ENCODE measurements at places on chromosomes 6 and 20. TPM values are rescaled to one million over a fixed set of nuclear protein-coding genes. Genes with fewer than 3 reads are reported as not detected.

Gene FAM83B
- 21.1 TPM for total RNA-seq

Gene SGK2
- total RNA-seq = 6.6 TPM

Gene TBXT
- not detected for total RNA-seq

Gene PSORS1C2
- total RNA-seq = not detected

Gene RIMS1
- 3.4 TPM for total RNA-seq

Gene NMBR
- not detected for total RNA-seq

DNA sequence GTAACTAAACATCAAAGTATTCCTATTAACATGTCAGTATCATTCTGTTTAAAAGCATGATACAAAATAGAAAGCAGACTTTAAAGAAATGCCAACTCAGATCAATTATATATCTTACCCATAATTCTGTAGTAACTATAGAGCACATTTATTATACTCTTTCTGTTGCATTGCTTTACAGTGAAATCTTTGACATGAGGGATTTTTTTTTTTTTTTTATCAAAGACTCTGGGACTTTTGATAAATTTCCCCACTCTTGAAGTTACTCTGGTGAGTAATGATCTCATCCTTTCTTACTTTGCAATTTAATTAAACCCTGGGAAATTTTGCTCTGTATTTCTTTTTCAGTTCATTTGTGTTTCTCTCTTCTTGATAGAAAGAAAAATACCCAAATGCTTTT is 17.4 kb downstream of the ADGRF4 start:
- DNase-seq = no peak
- no peaks in the 10 kb centered on the region for H3K4me1 ChIP-seq
- no peak overlapping the region for H3K4me3 ChIP-seq

GRCh38 chr20:17287503-17287902 is 60.7 kb downstream of the PCSK2 start:
- no peaks in the 10 kb centered on the region for H3K4me1 ChIP-seq
- peaks cover 2% of the 10 kb centered on the region for H3K27me3 ChIP-seq
- no peak for DNase-seq
- H3K36me3 ChIP-seq = no peaks in the 10 kb centered on the region
- H3K27ac ChIP-seq = no peak overlapping the region

DNA sequence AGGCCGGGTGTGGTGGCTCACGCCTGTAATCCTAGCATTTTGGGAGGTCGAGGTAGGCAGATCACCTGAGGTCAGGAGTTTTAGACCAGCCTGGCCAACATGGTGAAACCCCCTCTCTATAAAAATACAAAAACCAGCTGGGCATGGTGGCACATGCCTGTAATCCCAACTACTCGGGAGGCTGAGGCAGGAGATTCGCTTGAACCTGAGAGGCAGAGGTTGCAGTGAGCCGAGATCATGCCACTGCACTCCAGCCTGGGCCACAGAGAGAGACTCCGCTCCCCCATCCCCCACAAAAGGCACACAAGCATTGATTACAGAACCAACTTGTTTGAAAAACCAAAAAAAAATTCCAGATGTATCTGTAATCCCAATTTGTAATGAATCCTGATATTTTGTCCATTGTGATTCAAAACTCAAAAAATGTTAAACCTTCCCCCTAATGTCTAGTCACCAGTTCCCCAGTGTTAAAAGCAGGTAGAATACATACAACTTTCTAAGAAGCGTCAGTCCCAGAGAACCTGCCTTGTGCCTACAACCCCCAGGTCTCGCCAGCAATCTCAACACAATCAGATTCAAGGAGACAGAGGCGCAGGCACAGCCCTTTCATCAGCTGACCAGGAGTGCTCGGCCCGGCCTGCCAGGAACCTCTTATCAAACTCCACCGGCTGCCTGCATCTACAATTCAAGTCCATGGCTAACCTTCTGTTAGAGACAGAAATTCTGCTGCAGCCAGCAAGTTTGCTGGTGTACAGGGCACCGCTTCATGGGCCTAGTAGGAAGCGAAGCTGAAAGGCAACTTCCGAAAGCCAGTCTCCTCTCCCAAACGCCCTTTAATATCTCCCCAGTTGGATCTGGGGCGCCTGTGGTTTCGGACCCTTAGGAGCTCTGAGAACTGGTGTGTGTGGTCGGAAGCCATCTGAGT is 2.1 kb downstream of the EZR start:
- H3K36me3 ChIP-seq = peaks cover 12% of the 10 kb centered on the region
- peak overlapping the region; percentile 71 for H3K4me3 ChIP-seq
- H3K27me3 ChIP-seq = no peaks in the 10 kb centered on the region
- DNase-seq = peak; percentile 50
- peaks cover 51% of the 10 kb centered on the region for H3K4me1 ChIP-seq

DNA sequence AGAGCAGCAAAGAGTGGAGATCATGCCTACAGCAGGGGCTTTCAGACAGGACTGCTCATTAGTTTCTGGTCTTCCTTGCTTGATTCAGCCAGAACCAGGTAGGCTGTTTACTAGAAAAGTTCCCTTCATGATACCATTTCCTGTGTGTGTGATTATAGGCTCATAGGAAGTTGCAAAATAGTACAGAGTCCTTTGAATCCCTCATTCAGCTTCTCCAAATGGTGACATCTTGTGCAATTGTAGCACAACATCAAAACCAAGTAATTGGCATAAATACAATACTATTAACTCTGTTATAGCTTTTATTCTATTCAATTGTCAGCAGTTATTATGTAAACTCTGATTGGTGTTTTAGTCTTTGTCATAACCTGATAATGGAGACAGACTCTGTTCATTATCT is 347.3 kb upstream of the CDH4 start:
- H3K4me3 ChIP-seq = no peak overlapping the region
- H3K36me3 ChIP-seq = no peaks in the 10 kb centered on the region
- no peak overlapping the region for H3K27ac ChIP-seq
- H3K27me3 ChIP-seq = no peaks in the 10 kb centered on the region
- DNase-seq = no peak

DNA sequence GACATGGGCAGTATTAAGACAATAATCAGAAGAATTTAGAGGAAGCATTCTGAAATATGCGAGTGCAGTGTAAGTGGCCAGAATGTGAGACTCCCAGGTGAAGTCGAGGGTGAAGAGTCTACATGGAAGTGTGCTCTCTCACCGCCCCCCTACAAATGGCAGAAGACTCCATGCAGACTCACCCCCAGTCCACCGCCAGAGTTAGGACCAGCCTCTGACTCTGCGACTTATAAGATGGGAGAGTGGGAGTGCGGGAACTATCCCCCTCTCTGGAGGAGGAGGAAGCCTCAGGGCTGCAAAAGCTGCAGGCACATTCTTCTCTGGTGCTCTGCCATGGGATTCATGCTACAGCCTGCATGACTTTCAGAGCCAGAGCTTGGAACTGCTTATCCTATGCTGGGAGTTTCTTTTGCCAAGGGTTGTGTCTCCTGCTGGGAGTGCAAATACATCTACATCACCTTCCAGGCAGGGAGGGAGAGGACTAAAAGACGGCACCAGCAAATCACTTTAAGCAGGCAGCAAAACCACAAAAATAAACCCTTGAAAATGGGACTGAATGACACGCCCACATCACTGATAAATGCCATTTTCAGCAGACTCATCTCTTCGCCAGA is 206.7 kb upstream of the SULF2 start:
- no peaks in the 10 kb centered on the region for H3K27me3 ChIP-seq
- no peak overlapping the region for H3K27ac ChIP-seq

GRCh38 chr6:106591111-106591825 is 38.0 kb downstream of the RTN4IP1 start:
- H3K27ac ChIP-seq = no peak overlapping the region
- H3K4me3 ChIP-seq = no peak overlapping the region
- H3K27me3 ChIP-seq = no peaks in the 10 kb centered on the region

GRCh38 chr20:356745-357144 is 9.8 kb downstream of the NRSN2 start:
- H3K4me1 ChIP-seq = peaks cover 44% of the 10 kb centered on the region
- no peaks in the 10 kb centered on the region for H3K36me3 ChIP-seq
- H3K27ac ChIP-seq = peak overlapping the region; percentile 4
- H3K4me3 ChIP-seq = no peak overlapping the region
- no peak for DNase-seq

DNA sequence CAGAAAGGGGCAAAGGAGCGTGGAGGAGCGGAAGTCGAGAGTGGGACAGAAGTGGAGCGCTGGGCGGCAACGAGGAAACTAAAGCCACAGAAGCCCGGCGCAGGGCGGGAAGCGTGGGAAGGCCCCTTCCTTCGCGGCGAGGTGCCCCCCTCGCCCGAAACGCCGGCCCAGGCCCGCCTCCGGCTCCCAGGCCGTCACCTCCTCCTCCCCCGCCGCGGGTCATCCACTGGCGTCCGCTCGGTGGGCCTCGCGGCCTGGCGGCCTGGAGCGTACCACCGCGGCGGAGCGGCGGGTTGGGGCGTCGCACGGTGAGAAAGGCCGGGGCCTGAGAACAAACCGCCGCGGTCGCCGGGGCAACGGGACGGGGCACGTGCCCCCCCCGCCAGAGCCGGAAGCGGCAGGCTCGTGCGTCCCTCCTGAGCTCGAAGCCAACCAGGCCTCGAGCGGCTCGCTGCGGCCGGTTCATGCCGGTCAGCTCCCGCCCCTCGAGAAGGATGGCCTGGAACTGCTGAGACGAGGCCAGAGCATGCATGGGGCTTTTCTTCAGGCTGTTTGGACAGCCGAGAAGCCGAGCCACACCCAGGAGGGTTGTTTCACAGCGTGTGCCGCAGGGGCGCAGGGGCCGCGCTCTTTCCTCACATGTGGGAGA is at the start of gene TCP11:
Gene TCP11, minus strand, starts transcription at position 333 of the 649 bp plus-strand sequence. CDS start 469 bp downstream, outside the sequence.
- no peaks in the 10 kb centered on the region for H3K4me1 ChIP-seq
- DNase-seq = no peak
- H3K27me3 ChIP-seq = no peaks in the 10 kb centered on the region

- H3K36me3 ChIP-seq = no peaks in the 10 kb centered on the region
- no peaks in the 10 kb centered on the region for H3K4me1 ChIP-seq
- DNase-seq = no peak
- H3K27ac ChIP-seq = no peak overlapping the region
Observed at GRCh38 chr6:132341646-132342045, 59.6 kb downstream of the MOXD1 start.

GRCh38 chr6:33963136-33963750 is 159.4 kb upstream of the MLN start:
- H3K27me3 ChIP-seq = no peaks in the 10 kb centered on the region
- peak; percentile 8 for DNase-seq
- no peak overlapping the region for H3K27ac ChIP-seq
- H3K4me1 ChIP-seq = no peaks in the 10 kb centered on the region
- H3K36me3 ChIP-seq = no peaks in the 10 kb centered on the region

DNA sequence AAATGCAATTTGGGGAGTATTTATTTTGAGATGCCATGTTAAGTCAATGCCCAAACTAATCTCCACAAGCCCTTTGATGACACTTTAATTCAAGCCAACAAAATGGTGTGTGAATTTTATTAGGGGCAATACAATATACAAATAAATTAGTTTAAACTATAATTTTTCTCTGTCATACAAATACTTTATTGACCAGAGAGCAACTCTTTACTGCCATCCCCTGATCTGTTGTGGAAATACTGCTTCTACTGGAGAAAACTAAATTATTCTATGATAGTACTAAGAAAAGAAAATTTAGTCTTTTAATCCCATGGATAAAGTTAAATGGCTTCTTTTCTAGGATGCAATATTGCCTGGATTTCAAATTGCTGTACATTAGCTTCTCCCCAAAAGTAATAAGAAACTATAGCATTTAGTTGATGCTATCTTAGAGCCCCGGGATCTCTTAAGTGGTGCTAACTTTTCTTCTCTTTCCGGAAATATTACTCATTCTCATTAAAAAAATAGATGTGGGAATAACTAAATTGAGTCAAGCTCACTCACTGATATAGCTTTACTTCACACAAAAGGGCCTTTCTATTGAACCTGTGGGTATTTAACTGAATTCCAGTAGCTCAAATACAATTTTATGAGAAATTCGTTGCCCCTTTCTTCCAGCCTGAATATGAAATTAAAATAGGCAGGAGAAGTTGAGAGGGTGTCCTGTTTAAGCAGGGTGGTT is 49.2 kb downstream of the SMPDL3A start:
- H3K4me1 ChIP-seq = peaks cover 9% of the 10 kb centered on the region
- H3K27me3 ChIP-seq = no peaks in the 10 kb centered on the region
- H3K27ac ChIP-seq = no peak overlapping the region
- no peak overlapping the region for H3K4me3 ChIP-seq
- H3K36me3 ChIP-seq = no peaks in the 10 kb centered on the region

DNA sequence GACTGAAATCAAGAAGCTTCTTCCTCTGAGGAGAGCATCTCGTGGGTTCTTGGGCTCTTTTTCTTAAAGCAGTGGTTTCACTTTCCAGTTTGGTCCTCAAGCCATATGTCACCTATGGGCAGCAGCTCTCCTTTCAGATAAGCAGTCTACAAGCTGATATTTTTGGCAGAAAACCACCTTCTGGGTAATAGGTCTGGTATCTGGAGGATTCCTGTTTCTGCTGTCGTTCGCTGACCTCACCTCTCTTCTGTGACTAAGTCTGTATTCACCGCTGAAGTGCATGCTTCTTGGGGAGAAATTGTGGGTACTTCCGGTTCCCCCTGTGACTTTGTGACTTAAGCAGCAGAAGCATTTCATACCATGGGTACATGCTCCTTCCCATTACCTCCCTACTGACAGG is 193.6 kb downstream of the EDN1 start:
- H3K4me3 ChIP-seq = no peak overlapping the region
- H3K36me3 ChIP-seq = no peaks in the 10 kb centered on the region
- no peak for DNase-seq
- H3K4me1 ChIP-seq = peaks cover 40% of the 10 kb centered on the region

GRCh38 chr20:32110173-32110704 is 725 bp downstream of the TM9SF4 start:
- no peaks in the 10 kb centered on the region for H3K27me3 ChIP-seq
- peak overlapping the region; percentile 66 for H3K4me3 ChIP-seq
- no peaks in the 10 kb centered on the region for H3K36me3 ChIP-seq

DNA sequence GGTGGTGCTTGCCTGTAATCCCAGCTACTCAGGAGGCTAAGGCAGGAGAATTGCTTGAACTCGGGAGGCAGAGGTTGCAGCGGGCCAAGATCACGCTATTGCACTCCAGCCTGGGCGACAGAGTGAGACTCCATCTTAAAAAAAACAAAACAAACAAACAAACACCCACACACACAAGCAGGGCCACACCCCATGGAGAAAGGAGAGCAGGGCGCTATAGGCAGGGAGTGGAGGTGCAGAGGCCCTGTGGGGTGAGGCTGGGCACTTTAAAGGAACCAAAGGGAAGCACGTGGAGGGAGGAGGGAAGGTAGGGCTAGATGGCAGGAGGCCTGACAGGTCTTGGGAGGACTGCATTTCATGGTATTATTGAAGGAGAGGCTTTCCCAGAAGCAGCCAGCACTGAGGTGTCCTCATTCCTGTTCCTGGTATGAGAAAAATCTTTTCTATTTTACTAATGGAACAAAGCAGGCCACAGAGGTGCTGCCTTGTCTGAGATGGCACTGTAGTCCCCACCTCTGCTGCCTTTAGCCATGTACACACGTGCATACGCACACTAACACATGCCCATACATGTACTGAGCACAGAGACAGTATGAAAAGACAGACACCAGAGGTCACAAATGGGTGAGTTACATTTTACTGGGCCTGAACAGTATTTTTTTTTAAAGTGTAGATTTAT is 44.0 kb downstream of the BCAS4 start:
- H3K4me3 ChIP-seq = no peak overlapping the region
- no peaks in the 10 kb centered on the region for H3K4me1 ChIP-seq
